Fibroblast of upper back skin (primary cell): ENCODE measurements at places on chromosomes 7 and 10.

DNA sequence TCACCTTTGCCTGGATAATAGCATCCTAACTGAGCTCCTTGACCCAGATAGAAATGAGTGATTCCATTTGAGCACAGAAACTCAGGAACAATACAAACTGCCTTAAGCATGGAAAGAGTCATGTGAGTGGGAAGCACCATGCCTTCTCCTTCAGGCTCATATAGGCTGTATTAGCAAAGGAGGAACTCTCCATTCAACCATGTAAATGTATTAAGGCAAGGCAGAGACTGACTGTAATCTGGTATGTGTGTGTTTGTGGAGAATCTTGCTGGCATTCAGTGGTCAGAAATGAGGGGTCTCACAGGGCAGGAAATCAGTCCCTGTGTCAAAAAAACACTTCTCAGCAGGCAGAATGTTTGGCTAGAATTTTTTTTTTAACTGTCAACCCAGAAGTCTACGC lies 40.2 kb downstream of the COA1 start:
- DNase-seq = no peak

DNA sequence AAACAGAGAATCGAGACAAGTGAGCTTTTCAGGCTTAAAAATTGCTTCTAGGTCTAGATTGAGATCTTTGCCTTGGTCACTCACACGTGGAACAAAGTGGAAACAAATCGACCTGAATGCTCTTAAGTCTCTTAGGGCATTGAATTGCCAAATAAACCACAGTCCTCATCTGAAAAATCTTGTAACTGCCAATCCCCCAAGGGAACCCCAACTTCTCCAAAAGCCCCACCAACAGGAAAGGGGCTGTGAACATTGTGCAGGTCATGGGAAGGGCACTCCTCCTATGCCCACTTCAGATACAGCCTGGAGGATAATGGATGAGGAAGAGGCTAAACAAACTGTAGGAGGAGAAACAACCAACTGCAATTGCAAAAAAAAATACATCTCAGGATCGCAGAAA lies 91.3 kb downstream of the DGKI start:
- DNase-seq = no peak

GRCh38 chr10:29524294-29524693 lies 110.5 kb downstream of the SVIL start:
- DNase-seq = no peak

DNA sequence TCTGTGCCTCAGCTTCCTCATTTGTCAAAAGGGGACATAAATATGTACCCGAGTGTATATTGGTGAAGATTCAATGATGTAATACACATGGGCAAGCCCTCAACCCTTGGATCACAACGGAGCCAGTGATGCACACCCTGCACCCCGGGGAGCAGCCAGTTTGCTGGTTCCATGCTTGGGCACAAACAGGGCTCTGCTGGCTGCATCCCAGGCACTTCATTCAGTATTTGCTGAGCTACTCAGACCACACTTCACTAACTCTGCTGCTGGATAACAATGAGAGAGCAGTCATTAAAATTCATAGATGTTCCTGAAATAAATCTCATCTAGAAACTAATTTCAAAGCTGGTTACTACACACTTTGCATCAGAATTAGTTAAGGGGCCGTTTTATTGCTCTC lies 72.0 kb downstream of the SCRN1 start:
- DNase-seq = no peak

GRCh38 chr10:89257581-89257980 lies 6.0 kb upstream of the LIPA start:
- no peak for DNase-seq

- DNase-seq = peak; percentile 7
Measured at GRCh38 chr10:32155075-32155516, 98.9 kb upstream of the KIF5B start.
